ENCODE measurements at places on chromosomes 12 and 14.

DNA sequence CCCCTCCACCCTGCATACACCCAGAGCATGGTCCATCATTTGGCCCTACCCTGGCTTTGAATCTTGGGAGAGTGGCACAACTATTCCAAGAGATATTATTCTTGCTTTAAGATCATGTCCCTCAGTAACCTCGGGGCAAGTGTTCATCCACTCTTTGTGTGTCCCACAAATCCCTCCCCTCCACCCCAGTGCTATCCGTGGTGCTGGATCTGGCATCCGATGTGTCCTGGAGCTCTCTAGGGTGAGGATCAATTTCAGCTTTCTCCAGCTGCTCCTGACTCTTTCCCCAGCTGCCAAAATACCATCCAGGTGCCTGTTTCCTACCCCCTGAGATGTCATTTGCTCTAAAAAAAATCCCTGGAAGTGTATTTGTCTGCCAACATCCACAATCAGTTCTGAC, 64.8 kb upstream of the CMKLR1 start:
- no peak for DNase-seq

DNA sequence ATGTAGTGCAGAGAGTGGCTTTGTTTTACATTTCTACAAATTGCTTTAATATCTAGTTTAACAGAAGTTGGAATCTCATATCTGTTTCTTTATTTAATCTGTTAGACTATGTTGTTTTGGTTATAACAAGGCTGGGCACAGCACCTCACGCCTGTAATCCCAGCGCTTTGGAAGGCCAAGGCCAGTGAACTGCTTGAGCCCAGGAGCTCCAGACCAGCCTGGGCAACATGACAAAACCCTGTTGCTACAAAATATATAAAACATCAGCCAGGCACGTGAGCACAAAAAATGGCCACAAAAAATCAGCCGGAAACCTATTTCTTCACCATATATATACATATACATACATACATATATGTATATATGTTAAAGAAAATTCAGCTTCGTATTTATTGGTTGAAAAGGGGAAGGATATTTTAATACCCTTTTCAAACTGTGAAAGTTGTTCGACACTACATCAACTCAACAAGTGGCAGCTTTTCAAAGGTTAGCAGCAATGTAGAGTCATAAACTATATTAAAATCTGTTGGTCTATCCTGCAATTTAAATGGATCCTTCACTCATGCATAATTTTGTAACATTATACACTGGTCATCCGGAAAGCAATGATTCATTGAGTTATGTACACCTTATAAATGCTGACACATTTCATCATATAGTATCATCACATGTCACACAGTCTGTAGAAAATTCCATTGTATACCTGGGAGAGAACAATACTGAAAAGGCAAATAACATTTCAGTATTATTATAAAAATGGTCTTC, 7.1 kb downstream of the NR2C1 start:
- DNase-seq = no peak

DNA sequence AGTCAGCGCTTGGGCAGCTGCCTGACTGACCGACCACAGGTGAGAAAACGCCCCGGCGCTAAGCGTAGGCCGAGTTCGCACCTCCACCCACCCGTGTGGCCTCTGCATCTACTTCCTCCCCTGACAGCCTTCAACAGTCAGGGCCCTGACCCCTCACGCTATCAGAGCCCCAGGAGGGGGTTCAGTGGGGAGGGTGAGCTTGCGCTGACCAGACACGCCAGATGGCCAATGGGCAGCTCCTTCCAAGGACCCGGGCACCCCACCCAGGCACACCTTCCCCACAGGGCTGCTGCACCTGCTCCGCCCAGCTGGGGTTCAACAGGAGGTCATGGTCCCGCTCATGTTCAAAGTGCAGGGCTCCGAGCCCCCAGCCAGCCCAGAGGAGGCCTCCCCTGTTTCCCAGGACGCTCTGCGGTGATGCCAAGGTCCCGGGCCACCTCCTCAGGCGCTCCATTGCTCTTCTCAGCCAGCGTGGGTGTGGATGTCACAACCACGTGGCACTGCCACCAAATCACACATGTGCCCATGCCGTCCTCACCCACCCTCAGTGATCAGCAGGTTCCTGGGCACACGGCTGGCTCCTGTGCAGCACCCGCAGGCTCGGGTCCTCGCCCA, 48.7 kb upstream of the BCL11B start:
- DNase-seq = no peak

- DNase-seq = peak; percentile 94
These were observed 2.4 kb upstream of the TNS2 start for GRCh38 chr12:53047221-53048032.

GRCh38 chr12:127393896-127394295, 873.1 kb upstream of the TMEM132C start:
- DNase-seq = no peak

- DNase-seq = no peak
These were observed 212.3 kb upstream of the NUDT4 start for GRCh38 chr12:93165384-93165932.

- DNase-seq = no peak
These were observed 297.5 kb downstream of the NAV3 start for GRCh38 chr12:78128211-78128610.

GRCh38 chr14:101467181-101467926, 93.9 kb upstream of the DIO3 start:
- no peak for DNase-seq

- no peak for DNase-seq
These were observed 167.0 kb upstream of the PLXNC1 start for GRCh38 chr12:93981411-93981810.

- peak; percentile 63 for DNase-seq
These were observed 6.9 kb downstream of the PABPN1 start for GRCh38 chr14:23327947-23328744.

GRCh38 chr12:57553343-57554202, 3.7 kb downstream of the KIF5A start:
- DNase-seq = no peak

Data from right cardiac atrium (tissue), 5 donors.